ENCODE measurements at places on chromosomes 12 and 14.

DNA sequence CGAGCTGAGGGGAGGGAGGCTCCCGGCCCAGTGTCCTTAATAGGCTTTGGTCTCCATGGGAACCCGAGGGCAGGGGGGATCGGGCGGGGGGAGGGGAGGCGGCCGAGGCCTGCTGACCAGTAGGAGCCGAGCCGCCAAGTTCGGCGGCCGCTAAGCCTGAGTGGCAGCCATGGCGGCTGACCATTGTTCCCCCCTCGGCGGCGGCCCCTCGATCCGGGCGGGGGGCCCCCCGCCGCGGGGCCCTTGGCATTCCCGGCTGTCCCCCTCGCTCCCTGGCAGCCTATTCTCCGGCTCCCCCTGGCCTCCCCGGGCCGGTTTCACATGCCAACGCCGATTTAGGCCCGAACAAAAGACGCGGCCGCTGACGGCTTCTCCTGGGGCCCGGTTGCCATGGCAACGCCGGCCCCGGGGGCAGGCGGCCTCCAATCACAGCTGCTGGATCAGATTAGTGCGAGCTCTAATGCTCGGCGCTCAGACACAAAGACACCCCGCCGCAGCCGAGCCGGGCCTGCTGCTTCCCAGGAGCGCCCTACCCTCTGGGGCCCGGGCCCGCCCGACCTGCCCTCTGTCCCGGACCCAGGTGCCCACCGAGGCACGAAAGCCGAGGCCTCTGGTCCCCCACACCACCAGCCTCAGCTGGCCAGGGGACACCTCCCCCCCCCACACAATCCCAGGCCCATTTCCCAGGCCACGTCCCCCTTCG lies 7.3 kb downstream of the MSI1 start:
- peak; percentile 24 for DNase-seq

DNA sequence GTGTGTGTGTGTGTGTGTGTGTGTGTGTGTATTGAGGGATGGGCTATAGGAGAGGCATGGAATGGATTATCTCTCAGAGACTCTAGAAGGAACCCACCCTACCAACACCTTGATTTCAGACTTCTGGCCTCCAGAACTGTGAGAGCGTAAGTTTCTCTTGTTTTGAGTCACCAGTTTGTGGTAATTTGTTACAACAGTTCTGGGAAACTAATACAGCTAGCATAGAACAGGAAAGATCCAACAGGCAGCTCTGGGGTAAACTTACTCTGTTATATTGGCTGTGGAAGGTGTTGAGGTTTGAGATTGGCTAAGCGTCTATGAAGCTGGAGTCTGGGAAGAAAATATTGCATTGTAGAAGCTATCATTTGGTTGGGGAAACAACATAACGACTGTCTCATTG lies 334.3 kb downstream of the AACS start:
- DNase-seq, result no peak

- no peak for DNase-seq
Observed at GRCh38 chr12:97941686-97942354, 479.2 kb downstream of the RMST start.

DNA sequence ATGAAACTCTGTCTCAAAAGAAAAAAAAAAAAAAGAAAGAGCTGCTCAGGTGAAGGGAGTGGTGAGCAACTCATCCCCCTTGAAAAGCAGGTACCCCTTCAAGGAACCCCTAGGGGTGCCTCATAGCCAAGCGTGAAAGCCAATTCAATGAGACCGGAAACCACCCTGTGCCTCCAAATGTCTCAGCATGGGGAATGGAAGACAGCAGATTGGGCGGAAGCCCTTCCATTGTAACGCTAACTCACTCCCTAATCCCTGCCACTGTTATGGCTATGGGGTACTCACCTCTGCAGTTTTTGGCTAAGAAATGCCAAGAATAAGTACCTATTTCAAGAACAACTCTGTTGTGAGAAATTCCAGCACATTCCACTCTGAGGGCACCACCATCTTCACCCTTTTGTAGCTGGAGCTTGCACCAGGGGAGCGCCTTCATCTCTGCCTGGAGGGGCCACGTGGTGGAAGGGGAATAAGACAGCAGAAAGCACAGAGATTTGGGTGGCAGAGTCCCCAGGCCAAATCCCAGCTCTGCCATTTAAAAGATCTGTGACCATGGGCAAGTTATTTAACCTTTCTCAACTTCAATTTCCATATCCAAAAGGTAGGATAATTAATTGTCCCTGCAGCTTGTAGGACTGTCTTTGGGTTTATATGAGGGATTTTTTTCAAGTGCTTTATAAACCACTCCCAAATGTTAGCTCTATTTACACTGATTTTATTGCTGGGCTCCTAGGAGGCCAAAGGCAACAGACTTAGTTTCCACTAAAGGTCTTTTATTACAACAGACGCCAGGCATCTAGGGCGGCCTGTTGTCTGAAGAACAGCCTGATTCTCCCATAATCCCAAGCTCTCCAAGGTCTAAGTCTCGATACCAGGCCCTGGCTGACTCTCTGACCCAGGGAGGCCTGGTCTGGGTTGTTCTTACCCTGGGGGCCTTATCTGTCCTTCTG lies 63.9 kb downstream of the ITPK1 start:
- no peak for DNase-seq

GRCh38 chr12:95169368-95169767 lies 47.9 kb downstream of the FGD6 start:
- DNase-seq, result peak; percentile 9

- peak; percentile 3 for DNase-seq
Observed at GRCh38 chr14:57749267-57749666, 116.6 kb downstream of the SLC35F4 start.

Data from GM04504 (cell line).